ENCODE measurements at places on chromosomes 12 and 14.

- no peak for DNase-seq
Measured at GRCh38 chr14:105167303-105168092, 1.1 kb downstream of the JAG2 start.

GRCh38 chr12:49026101-49026500, 7.5 kb upstream of the PRKAG1 start:
- DNase-seq: no peak

- no peak for DNase-seq
Measured at GRCh38 chr12:124078800-124079199, 105.8 kb downstream of the ZNF664 start.

DNA sequence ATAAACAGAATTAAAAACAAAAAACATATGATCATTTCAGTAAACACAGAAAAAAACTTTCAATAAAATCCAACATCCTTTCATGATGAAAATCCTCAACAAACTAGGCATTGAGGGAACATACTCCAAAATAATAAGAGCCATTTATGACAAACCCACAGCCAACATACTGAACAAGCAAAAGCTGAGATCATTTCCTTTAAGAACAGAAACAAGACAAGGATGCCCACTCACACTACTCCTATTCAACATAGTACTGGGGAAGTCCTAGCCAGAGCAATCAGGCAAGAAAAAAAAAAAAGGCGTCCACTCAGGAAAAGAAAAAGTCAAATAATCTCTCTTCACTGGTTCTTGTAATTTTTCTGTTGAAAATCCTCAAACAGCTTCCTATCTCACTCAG, 30.1 kb downstream of the MRPL42 start:
- DNase-seq: no peak

DNA sequence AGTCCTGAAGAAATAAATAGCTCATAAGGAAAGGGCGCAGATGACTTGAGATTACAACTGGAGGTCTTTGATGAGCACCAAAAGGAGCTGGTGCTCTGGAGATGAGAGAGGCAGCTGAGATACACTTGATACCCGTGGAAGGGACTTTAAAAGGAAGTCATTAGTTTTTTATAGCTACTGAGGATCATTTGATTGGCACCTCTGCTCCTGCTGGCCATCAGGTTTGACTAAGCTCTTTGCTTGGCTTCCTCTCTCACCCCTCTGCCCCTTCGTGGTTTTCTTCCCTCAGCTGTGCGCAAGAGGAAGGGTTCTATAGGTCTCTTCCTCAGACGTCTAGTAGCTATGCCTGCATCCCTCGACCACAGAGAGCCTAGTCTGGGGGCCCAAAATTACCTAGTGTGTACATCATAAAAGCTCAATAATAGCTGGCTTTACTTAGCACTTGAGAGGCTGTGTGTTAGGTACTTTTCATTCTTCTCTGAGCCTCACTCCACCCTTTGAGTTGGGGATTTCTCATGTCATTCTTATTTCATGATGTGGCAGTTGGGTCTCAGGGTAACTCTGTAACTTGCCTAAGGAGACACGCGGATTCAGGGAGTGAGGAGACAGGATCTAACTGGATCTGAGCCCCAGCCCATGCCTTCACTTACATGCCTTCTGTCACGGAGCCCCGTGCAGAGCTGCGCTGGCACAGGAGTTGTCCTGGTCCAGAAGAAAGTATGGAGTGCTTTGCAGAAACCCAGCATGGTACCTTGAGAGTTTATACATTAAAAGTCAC, 68.4 kb upstream of the ASPG start:
- peak; percentile 64 for DNase-seq

- no peak for DNase-seq
Measured at GRCh38 chr12:53383258-53383657, 3.3 kb downstream of the SP1 start.

- no peak for DNase-seq
Measured at GRCh38 chr12:128940974-128941373, 87.7 kb downstream of the GLT1D1 start.

GRCh38 chr14:102080183-102081080, 6.4 kb downstream of the HSP90AA1 start:
- DNase-seq: no peak

Data from LHCN-M2 (cell line).